Adrenal gland (tissue), 19 donors: ENCODE measurements at places on chromosomes 1 and 21. TPM values are rescaled to one million over a fixed set of nuclear protein-coding genes. Genes with fewer than 3 reads are reported as not detected.

Gene ERO1B
- 7.2 TPM for total RNA-seq

Gene FAM78B
- 1.1 TPM for total RNA-seq

Gene SLC9C2
- not detected for total RNA-seq

Gene CRP
- total RNA-seq: not detected

Gene LEPROT
- 97.0 TPM for total RNA-seq
